Activated T-helper 17 cell treated with anti-CD3 and anti-CD28 coated beads, Interleukin-2, amount 50 U/mL, for 72 hours (primary cell): ENCODE measurements at places on chromosomes 7 and 10. TPM values are rescaled to one million over a fixed set of nuclear protein-coding genes. Genes with fewer than 3 reads are reported as not detected.

- no peak for ATAC-seq
Observed at GRCh38 chr10:123603130-123603529, 63.0 kb upstream of the GPR26 start.

- peak; percentile 53 for ATAC-seq
Observed at GRCh38 chr7:100693312-100694097, 545 bp downstream of the GIGYF1 start.

- no peak for ATAC-seq
Observed at GRCh38 chr10:22609251-22609650, 105.1 kb downstream of the PIP4K2A start.

GRCh38 chr7:101081432-101081831, 3.8 kb upstream of the TRIM56 start:
- ATAC-seq = no peak

- peak; percentile 31 for ATAC-seq
Observed at GRCh38 chr7:11332865-11333228, 359.2 kb downstream of the PHF14 start.

DNA sequence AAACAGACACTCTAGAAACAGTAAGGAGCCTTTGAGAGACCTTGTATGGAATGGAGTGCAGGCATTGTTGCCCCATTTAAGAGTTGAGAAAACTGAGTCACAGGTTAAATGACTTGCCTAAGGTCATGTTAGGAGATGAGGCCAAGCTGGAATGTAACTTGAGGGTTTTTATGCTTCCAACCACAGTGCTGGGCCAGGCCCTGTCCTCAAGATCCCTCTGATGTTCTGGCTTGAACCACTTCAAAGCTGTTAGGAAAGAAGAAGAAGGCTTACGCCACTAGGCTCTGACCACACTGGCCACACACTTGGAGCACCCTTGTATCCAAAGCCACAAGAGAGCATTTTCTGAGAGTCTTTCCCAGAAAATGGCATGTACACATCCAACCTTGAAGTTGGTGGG, 42.7 kb downstream of the PLAU start:
- peak; percentile 76 for ATAC-seq

GRCh38 chr10:114347791-114348190, 56.5 kb downstream of the AFAP1L2 start:
- ATAC-seq = no peak

DNA sequence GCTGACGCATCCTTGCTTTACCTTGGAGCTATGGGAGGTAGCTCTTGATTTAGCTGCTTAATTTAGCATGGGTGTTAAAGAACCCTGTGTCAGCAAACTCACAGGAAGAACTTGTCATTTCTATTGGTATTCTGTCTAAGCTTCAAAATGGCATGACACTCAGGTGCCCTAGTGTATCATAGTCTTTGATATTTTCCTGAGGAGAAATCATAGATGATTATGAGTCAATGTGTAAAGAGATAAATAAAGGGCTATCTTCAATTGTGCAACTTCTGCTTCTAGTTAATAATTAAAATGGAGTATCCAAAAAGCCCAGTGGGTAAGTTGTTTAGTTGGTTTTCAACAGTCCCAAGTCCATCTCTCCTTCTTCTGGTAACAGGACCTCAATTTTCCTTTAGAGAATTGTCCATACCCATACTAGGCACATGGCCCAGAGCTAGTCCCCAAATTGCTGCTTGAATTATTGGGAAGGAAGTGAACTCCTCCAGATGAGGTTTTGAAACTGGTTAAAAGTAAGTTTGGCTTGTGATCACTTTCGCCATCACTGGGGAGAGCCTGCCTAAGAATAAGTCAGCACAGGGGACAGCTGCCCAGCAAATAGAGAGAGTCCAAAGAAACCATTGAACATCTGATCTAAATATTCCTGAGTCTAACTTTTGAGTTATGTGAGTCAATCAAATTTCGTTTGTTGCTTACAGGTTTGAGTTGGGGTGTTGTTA, 169.0 kb upstream of the PHYHIPL start:
- no peak for ATAC-seq

DNA sequence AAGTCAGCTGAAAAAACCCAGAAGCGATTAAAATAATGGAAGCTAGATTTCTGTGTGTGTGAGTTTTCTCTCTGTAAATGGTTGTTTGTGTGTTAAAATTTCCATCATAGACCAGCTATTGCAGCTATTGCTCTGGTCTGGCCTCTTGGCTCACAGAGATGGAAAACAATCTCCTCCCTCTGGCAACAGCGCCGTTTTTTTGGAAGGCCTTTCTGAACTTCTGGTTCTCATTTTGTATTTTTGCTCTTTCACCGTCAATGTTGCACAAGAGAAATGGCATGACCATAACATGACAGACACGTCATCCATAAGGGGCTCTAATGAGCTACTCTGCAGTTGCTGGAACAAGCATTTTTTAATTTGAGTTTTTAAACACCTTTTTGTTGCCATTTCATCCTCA, 91.0 kb downstream of the CUBN start:
- no peak for ATAC-seq

DNA sequence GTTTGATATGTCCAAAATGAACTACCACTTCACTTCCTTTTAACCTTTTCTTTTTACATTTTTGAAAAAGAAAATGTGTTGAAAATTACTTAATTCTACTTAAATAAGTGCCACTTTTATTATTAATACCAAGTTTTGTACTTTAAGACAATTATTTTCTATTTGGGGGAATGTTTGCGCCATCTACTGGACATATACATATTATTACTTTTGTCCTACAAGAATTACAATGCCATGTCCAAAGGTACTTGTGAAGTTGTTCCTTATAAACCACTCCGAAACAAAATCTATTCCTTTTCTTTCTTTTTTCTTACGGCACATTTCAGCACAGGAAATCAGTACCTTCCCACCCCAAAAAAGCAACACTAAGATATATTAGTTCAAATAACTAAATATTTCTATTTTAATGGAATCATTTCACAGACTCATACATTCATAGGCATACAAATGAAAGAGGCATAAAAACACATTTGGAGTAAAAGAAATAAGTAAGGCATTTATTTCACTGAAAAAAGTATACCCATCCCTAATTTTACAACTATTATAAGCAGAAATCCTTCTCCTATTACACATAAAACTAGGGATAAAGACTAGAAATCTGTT, 169.9 kb downstream of the RNF133 start:
- no peak for ATAC-seq

GRCh38 chr7:2760098-2760889, 72.3 kb downstream of the AMZ1 start:
- no peak for ATAC-seq

DNA sequence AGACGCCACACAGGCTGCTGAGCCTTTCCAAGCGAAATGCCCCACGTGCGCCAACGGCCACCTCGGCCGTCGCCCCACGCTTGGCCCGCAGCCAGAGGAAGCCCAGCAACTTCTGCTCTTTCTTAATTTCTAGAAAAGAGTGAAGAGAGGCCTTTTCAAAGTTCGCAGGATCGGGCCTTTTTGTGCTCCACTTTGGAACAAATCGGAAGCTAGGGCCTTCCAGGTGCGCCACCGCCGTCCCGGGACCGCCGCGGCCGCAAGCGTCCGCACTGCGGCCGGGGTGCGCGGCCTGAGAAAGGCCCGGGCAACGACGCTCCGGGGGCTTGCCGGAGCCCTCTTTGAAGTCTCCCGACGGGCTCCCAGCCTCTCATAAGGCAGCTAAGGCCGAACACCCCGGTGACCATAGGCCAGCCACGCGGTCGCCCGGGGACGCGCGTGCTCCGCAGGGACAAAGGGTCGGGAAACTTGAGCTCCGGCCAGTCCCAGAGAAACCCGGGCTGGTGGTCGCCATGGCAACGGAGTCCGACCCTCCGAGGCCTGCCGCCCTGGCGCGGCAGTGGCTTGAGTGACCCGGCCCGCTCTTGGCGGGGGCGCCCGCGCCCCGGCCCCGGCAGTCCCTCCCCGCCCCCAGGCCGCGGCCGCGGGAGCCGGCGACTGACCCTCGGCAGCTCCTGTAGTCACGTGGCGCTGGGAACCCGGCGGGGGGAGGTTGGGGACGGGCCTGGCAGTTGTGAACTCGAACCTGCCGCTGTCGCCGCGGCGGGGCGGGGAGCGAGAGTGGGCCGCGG, at the start of gene REPIN1:
REPIN1 (plus strand) TSS at position 727 of the 788 bp plus-strand sequence. CDS start 890 bp downstream, outside the sequence.
- ATAC-seq = peak; percentile 76

- ATAC-seq = no peak
Observed at GRCh38 chr7:37098762-37099161, 349.9 kb downstream of the ELMO1 start.

GRCh38 chr10:60312818-60313588, 76.7 kb downstream of the ANK3 start:
- peak; percentile 40 for ATAC-seq

- ATAC-seq = no peak
Observed at GRCh38 chr7:27723085-27723484, 16.9 kb upstream of the TAX1BP1 start.

DNA sequence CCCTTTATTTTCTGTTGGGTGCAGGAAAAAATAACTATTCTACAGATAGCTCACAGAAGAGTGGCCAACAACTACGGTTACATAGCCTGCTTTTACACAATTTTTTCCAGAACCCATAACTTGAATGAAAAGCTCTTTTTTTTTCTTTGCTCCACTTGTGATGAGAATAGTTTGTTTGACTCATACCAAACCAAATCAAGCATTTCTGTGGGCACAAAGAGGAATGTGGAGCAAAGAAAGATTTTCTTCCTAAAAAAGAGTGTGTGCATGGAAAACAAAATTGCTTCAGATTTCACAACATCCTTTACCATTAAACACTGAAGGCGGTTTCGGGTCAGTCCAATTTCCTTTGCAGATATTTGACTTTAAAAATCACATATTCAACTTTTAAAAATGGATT, 54.8 kb upstream of the RAB11FIP2 start:
- ATAC-seq = no peak

GRCh38 chr7:92158660-92159575, 20.0 kb downstream of the LRRD1 start:
- no peak for ATAC-seq

DNA sequence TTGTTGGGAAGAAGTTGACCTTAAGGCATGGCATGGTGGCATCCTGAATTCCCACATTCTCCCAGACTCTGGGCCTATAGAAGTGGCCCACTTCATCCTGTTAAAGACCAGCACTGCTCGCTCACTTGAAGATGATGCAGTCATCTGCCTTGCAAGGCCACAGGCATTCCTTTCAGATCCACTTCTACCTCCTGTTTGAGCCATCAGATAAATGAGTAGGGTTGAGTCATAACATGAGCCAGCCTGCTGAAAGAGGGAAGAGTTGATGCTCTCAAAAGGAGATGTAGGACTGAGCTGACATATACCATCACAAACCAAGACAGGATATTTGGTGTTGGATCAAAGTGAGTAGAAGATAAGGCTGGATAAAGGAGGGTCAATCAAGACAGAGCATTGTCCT, 1.5 kb upstream of the EBLN1 start:
- peak; percentile 47 for ATAC-seq

GRCh38 chr10:47359626-47360418, 11.7 kb downstream of the RBP3 start:
- ATAC-seq = no peak

- ATAC-seq = peak; percentile 77
Observed at GRCh38 chr10:21427804-21428481, 97.5 kb downstream of the SKIDA1 start.

GRCh38 chr10:27134371-27134770, 19.8 kb downstream of the YME1L1 start:
- ATAC-seq = no peak

DNA sequence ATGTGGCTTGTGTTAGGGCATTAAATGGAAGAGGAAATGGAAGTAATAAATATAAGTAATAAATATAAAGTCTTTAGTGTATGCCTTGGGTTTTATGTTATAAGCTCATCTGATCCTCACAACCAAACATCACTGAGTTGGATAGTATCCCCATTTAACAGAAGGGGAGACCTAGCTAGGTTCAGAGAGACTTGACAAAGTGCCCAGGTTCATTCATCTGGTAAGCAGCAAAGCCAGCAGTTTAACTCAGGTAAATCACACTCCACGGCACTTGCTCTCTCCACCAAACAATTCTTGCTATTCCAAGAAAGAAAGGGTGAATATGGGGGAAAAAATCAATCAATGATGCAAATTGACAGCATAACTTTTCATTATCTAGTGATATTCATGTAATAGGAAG, 167.3 kb downstream of the MAGI2 start:
- ATAC-seq = no peak

- no peak for ATAC-seq
Observed at GRCh38 chr10:46001187-46001756, 29.0 kb downstream of the TIMM23 start.

GRCh38 chr7:44802418-44803025, 6.0 kb downstream of the PPIA start:
- no peak for ATAC-seq

- no peak for ATAC-seq
Observed at GRCh38 chr7:131225619-131226513, 101.8 kb upstream of the MKLN1 start.

DNA sequence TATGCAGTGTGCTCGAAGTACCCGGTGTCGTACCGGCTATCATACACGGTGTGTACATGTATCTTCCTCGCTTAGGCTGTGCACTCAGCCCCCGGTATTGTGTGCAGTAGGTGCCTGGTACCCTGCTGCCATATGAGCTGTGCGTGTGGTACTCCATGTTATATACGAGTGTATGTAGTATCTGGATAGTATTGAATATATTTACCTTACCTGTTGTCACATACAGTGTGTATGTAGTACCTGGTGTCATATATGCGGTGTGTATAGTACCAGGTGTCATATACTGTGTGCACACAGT, 1.2 kb downstream of the ZMYND11 start:
- peak; percentile 2 for ATAC-seq

GRCh38 chr10:14334771-14335170, 4.0 kb upstream of the FRMD4A start:
- no peak for ATAC-seq

CYP2E1 gene
- total RNA-seq = 1.4 TPM

EEPD1 gene
- total RNA-seq = 0.95 TPM

SFTPA2 gene
- not detected for total RNA-seq

IMMP2L gene
- total RNA-seq = 27.6 TPM

ANKRD61 gene
- total RNA-seq = not detected

CPA4 gene
- total RNA-seq = 0.22 TPM

GPC2 gene
- 4.9 TPM for total RNA-seq

ATP5F1C gene
- 328 TPM for total RNA-seq

OPALIN gene
- total RNA-seq = not detected

SPDYE11 gene
- total RNA-seq = not detected

CRYGN gene
- total RNA-seq = not detected

GPR26 gene
- total RNA-seq = not detected

PPP1R17 gene
- not detected for total RNA-seq

EGR2 gene
- 5.5 TPM for total RNA-seq

NKX1-2 gene
- total RNA-seq = not detected

AKR1C2 gene
- not detected for total RNA-seq
